Activated T-cell treated with anti-CD3 and anti-CD28 coated beads for 48 hours (primary cell): ENCODE measurements at places on chromosomes 12 and 14.

DNA sequence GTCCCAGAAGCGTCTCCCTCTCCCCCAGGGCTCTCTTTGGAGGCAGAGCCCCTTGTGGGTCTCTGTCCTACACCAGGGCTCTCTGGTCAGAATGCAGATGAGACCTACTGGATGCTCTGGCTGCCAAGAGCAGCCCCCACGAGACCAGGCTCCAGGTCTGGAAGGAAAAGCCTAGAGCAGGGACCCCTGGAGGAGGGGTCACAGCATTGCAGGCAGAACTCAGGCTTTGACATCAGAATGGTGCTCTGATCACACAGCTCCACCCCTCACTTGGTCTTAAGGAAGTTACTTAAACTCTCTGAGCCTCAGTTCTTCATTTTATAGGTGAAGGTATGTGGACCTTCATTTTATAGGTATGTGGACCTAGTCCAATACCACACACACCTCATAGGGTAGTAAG, 83.1 kb downstream of the ARL6IP4 start:
- DNase-seq = no peak

- DNase-seq = peak; percentile 35
Measured at GRCh38 chr12:54259194-54260011, 20.5 kb downstream of the CBX5 start.

GRCh38 chr12:94309373-94309772, 150.3 kb downstream of the CEP83 start:
- DNase-seq = no peak

- DNase-seq = no peak
Measured at GRCh38 chr14:91144425-91145145, 30.7 kb downstream of the DGLUCY start.

DNA sequence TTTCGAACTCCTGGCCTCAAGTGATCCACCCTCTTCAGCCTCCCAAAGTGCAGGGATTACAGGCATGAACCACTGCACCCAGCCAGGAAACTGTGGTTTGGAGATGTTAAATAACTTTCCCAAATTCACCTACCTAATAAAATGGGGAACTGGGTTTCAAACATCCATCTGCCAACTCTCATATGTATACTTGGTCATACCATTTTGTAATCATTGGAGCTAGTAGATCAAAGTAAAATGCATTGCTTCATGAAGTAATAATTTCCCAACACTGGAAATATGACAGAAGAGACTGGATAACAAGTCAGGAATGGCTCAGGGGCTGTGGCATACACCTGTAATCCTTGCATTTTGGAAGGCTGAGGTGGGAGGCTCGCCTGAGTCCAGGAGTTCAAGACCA, 5.3 kb upstream of the HECTD1 start:
- DNase-seq = no peak

GRCh38 chr12:103422746-103423515, 72.8 kb downstream of the C12orf42 start:
- DNase-seq = no peak
